Central memory CD8-positive, alpha-beta T cell (primary cell): ENCODE measurements at places on chromosomes 11 and 22.

DNA sequence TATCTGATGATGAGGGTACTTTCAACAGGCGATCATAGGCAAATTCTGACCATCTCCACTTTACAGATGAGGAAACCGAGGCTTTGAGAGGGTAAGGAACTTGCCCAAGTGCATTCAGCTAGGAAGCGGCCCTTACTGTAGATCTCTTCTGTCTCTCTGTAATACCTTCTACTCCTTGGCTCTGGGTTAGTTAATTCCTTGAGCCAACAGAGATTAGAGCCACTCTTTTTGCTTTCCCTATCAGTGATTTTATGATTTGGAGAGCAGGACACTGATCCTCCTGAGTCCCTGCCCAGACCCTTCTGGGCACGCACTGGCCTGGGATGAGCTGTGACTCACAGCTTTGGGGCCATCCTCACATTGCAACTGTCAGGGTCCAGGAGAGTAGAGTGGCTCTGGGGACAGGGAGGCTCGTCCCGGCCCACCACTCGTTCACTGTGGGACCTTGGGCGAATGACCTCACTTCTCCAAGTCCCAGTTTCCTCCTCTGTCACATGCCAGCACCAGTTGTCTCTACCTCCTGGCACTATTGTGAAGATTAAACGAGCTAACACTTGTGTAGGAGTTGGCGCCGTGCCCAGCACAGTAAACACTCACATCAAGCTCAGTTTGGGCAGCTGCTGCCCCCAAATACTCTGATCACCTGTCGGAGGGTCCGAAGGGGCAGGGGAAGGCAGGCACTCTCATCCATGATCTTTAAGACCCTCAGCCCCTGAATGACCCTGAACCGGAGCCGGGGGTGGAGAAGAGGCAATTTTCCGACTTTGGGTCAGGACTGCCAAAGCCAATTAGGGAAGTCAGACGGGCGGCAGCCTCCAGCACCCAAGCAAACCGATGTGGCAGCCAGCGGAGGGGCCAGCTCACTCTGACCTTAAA is 235.0 kb downstream of the MIAT start:
- no peak for DNase-seq

DNA sequence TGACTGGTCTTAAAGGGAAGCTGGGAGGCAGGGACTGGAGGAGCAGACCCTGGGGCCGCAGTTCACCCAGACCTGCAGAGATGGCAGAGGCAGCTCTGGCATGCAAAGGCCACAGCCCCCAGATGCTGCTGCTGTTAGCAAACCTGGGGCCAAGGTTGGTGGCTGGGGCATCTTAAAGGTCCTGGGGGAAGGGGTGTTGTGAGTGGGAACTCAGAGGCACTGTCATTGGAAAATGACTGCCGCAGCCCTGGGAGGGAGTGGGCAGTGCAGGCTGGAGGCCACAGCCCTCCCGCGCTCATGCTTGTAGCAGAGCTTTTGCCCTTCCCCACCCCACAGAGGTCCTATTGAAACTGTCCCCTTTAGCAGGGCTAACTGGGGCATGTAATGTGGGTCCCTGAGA is 111.8 kb downstream of the CTTN start:
- DNase-seq = no peak

DNA sequence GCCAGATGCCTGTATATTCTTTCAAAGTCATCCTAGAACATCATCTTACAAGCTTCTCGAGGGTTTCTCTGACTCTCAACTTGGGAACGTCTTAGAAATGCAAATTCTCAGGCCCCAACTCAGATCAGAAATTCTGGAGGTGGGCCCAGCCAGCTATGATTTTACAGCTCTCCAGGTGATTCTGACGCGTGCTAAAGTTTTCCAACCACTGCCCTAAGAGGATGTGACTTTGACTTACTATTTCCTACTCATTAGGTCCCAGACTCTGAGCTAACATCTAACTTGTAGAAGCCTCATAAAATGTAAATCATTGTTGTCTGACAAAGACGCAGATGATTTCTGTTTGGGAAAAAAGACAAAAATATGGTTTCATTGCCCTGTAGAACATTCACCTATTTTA is 61.1 kb downstream of the IRAG1 start:
- no peak for DNase-seq

GRCh38 chr11:693415-693831 is 1.6 kb downstream of the DEAF1 start:
- no peak for DNase-seq

DNA sequence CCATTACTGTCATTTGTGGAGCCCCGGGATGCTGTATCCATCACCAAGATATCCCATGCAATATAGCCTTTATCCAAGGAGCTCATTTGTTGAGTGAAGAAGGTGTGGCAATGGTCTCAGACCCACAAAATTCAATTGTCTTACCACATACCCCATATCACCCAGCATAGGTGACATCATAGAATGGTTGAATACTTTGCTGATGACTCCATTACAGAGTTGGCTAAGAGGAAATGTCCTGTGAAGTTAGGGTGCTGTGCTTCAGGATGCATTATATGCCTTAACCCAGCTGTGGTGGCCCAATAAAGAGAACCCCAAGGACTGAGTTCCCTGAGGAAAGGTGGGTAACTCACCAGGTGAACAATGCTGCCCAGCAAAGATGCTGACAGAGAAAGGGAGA is 113.7 kb downstream of the EFCAB6 start:
- DNase-seq = no peak

- DNase-seq = no peak
These were observed 9.0 kb upstream of the RAG1 start for GRCh38 chr11:36558571-36559413.

- DNase-seq = no peak
These were observed 43.9 kb downstream of the PDE2A start for GRCh38 chr11:72630104-72630852.

GRCh38 chr11:113554526-113554925 is 79.3 kb upstream of the DRD2 start:
- DNase-seq = no peak

DNA sequence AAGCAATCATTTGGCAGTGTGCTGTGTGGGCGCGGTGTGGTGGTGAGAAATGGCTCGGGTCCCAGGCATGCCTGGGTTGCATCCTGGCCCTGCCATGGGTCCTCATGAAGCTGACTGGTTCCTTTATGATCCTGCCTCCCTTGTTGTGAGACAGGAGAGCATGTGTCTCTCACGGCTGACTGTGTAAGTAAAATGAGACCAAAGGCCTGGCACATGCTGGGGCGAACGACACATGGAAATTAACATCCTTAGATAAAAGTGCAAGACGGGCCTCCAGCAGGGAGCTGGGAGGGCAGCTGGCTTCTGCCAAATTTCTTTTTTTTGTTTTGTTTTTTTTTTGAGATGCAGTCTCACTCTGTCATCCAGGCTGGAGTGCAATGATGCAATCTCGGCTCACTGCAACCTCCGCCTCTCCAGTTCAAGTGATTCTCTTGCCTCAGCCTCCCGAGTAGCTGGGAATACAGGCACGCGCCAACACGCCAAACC is 9.4 kb upstream of the FBLN1 start:
- DNase-seq = no peak

- no peak for DNase-seq
These were observed 104.4 kb downstream of the FANCF start for GRCh38 chr11:22521226-22521625.

GRCh38 chr22:16654882-16655281 is 62.3 kb upstream of the CCT8L2 start:
- DNase-seq = no peak

DNA sequence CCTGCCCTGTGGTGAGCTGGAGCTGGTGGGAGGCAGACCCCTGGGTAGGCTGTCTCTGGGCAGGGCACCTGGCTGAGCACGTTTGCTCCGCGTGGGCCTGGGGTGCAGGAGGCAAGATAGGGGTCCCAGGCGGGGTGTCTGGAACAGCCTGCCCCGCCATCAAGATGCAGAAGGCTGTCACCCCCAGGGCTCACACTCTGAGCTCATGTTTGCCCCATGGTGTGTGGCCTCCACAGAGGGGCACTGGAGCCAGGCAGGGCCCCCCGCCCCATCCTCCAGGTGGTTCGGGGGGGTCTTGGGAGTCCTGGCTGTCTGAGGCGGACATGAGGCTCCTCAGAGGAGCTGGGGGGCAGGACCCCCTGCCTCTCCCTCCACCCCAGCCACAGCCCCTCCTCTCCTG is 28.9 kb upstream of the CARS1 start:
- no peak for DNase-seq

GRCh38 chr11:71209181-71209580 is 43.2 kb downstream of the SHANK2 start:
- no peak for DNase-seq

GRCh38 chr11:75301131-75301530 is 50.3 kb downstream of the ARRB1 start:
- no peak for DNase-seq

DNA sequence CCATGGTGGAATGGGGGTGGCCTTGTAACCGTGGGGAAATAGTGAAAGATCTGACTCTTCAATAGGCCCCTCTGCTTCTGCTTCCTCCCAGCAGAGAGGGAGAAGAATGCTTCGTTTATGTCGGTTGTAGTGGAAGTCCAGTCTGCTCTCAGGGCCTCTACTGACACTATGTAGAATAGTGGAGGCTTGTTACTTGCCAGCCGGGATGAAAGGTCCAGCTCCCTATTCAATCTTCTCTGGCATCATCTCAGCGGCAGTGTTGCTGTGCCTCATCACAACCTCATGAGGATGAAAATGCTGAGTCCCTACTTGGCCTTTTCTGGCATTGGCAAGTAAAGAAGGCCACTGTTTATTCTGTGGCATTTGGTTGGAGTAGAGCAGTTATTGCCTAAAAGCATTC is 820.9 kb upstream of the TENM4 start:
- no peak for DNase-seq

DNA sequence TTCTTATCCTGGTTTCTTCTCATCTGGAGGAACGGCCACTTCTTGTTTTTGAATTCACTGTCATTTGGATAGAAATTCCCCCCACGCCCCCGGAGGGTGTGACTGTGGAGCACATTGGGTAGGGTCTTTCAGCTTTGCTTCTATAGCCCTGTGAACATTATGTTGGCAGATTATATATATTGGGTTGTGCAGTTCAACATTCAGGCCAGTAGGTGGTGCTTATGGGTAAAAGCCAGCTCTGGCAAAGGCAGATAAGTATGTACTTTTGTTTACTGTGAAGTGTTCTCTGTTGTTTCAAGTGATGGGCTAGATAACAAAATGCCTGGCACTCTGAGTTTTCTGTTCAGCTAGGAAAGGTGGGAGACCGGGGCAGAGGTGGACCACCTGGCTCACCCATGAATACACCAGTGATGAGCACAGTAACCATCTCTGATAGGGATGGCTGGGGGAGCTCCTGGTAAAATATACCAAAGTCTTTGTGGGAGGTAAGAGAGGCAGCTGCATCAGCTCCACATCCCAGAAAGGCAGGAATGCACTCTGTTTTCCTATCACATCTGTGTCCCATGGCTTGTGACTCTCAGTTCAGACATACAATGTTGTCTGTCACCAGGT is 1348.2 kb upstream of the RAG2 start:
- DNase-seq = no peak

DNA sequence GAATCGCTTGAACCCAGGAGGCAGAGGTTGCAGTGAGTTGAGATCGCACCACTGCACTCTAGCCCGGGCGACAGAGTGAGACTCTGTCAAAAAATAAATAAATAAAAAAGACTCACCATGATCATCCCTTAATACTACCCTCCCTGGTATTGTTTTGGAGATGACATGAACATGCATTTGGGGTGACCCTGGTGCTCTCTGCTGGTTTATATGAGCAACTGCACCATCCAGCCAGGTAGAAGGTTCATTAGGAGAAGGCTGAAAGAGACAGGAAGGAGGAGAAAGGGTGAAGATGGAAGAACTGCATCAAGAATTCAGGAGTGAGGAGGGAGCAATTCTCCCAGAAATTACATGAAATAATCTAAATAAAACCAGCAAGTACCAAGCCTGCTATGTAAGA is 37.8 kb downstream of the SLC5A1 start:
- no peak for DNase-seq

DNA sequence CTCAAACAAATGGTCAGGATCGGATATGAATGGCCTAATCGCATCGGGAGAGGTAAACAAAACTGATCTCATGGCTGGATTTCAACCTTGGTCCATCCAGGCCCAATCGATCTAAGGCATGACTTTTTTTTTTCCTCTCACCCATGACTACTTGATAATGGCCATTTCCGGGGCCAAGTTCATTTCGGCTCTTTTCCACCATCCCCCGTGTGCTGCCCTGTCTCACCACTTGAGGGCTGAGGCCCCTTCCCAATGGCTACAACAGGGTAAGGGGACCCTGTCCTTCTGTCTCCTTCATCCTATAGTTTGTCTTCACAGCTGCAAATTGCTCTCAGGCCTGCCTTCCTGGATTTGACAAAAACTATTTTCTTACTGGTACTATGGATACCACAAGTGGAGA is 26.7 kb downstream of the GRAP2 start:
- DNase-seq = no peak

DNA sequence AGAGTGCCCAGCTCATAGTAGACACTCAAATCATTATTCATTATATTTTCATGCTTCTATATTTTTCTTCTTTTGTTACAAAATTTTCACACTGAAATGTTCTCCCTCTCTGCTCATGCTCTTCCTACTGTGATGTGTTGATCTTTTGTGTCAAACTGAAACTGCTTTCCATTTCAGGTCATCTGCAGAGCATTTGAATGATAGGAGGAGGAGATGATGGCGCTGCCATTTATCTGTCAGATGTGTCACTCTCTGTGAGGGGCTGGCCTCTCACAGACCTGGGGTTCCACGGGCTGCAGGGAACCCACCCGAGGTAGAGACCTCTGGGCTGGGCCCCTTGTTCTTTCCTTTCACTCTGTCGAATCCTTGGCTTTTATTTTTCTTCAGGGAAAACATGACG is 41.1 kb downstream of the OR10A6 start:
- DNase-seq = no peak

GRCh38 chr22:44442186-44442815 is 55.7 kb downstream of the RTL6 start:
- no peak for DNase-seq
